Activated naive CD8-positive, alpha-beta T cell treated with anti-CD3 and anti-CD28 coated beads, Interleukin-2, amount 50 U/mL, for 24 hours (primary cell): ENCODE measurements at places on chromosomes 12 and 14.

DNA sequence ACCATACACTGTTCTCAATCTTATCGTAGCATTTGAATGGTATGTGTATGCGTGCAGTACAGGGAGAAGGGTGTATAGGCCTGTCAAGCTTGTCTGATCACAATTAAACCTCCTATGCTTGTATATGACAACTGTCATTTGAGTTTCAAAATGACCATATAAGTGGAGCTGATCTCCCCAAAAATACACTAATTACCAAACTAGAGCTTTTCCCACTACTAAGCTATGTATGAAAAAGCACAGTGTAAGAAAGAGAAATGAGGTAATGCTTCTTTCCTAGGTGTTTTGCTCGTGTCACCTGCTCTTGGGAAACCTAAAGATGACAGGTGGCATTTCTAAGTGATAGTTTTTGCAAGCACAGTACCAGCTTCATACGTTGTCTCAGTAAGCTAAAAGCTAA, 1.1 kb upstream of the STK38L start:
- no peak for DNase-seq
- no peak overlapping the region for H3K4me3 ChIP-seq
- H3K27me3 ChIP-seq, result no peaks in the 10 kb centered on the region

DNA sequence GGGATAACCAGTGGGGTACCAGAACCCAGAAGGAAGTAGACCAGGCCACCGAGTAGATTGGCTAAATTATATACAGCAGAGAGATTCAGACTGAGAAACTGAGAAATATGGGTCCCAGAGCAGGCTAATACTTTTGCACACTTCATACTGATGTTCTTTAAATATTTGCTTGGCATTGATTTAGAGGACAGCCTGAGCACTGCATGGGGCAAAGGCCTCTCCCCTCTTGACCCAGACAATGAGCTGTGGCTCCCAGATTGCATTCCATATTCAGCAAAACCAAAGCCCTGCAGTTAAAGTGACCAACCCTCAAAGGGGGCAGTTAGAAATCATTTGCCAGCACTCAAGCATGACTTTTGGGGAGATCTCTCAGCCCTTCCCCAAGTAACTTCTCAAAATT, 279.2 kb downstream of the SUDS3 start:
- no peak for DNase-seq
- peaks cover 2% of the 10 kb centered on the region for H3K36me3 ChIP-seq
- peaks cover 3% of the 10 kb centered on the region for H3K27me3 ChIP-seq
- H3K4me3 ChIP-seq, result no peak overlapping the region
- no peaks in the 10 kb centered on the region for H3K4me1 ChIP-seq

DNA sequence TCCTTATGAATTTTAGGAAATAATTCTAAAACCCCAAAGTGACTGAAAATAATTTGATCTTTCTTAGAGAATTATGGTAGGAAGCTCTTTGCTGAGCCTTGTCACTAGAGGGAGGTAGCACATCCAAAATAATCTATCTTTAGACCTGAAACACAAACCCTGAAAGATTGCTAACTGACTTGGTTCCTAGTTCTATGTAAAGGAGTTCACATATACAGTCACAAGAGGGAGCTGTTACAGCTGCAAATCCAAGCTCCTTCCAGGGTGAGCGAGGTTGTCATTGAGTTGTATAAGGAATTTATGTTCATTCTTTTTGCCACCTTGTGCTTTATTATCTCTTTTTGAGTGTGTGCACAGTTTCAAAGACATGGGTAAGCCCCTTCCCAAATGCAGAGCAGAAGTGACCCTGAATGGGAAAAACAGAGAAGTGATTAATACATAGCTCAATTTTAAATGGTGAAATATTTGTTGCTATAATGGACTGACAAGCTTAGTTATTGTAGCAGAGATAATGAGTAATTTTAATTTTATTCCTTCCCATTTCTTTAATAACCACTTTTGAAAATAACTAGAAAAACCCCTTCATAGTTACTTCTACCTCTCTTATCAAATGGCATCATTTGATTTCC, 387.9 kb downstream of the DAD1 start:
- no peaks in the 10 kb centered on the region for H3K36me3 ChIP-seq
- H3K27ac ChIP-seq, result no peak overlapping the region
- H3K27me3 ChIP-seq, result no peaks in the 10 kb centered on the region
- no peak for DNase-seq
- H3K4me1 ChIP-seq, result peaks cover 11% of the 10 kb centered on the region
- no peak overlapping the region for H3K4me3 ChIP-seq

DNA sequence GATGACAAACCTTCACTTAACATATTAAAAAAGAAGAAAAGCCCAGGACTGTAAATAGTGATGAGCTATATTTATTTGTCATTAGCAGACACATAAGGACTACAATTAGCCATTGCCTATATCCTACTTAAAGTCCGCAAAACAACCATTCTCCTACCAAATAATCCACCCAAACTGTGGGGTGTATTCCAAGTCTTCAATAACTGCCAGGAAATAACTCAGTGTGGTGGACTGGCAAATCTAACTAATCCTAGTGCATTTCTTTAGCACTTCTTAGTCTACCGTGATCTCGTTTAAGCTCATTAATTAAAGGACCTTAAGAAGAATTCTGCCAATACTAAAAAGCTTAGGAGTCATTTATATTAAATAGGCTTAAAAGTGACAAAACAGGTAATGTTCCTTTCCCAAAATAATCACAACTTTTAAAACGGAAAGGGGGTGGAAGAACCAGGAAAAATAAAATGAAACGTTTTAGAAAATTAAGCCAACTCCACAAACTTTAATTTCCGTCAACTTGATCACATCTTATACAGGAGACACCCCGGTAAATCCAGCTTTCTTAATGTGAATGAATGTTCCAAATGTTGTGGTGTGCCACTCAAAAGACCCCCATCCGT, 1.8 kb downstream of the NOVA1 start:
- no peak overlapping the region for H3K4me3 ChIP-seq
- DNase-seq, result no peak
- peaks cover 35% of the 10 kb centered on the region for H3K27me3 ChIP-seq

- H3K4me3 ChIP-seq, result no peak overlapping the region
- peaks cover 49% of the 10 kb centered on the region for H3K4me1 ChIP-seq
- no peaks in the 10 kb centered on the region for H3K27me3 ChIP-seq
- no peak for DNase-seq
Observed at GRCh38 chr12:118334241-118334640, 38.5 kb downstream of the TAOK3 start.

GRCh38 chr12:106442575-106442974, 85.0 kb downstream of the POLR3B start:
- peaks cover 1% of the 10 kb centered on the region for H3K4me1 ChIP-seq
- H3K27ac ChIP-seq, result no peak overlapping the region
- no peaks in the 10 kb centered on the region for H3K27me3 ChIP-seq
- H3K4me3 ChIP-seq, result no peak overlapping the region
- DNase-seq, result no peak

- H3K36me3 ChIP-seq, result no peaks in the 10 kb centered on the region
- peak; percentile 63 for DNase-seq
- H3K27me3 ChIP-seq, result no peaks in the 10 kb centered on the region
- no peak overlapping the region for H3K4me3 ChIP-seq
Observed at GRCh38 chr12:54596526-54596946, 8.1 kb upstream of the PPP1R1A start.

DNA sequence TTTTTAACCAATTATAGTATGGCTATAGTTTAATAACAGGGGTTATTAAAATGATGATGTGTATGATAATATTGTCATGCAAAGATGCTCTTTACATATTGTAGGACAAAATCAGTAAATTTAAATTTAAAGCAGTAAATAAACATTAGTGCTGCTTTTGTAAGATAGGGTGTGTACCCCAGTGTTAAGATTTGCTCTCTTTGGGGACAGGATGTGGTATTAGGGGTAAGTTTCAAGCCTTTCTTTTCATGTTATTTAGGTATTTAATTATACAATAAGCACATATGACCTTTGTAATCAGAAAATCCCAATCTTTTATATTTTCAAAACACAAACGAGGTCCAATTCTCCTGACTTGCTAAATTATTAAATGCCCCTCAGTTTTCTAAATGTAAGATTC, 39.7 kb upstream of the RPH3A start:
- no peak for DNase-seq
- H3K4me3 ChIP-seq, result no peak overlapping the region
- peaks cover 6% of the 10 kb centered on the region for H3K4me1 ChIP-seq
- no peaks in the 10 kb centered on the region for H3K36me3 ChIP-seq
- H3K27ac ChIP-seq, result no peak overlapping the region

DNA sequence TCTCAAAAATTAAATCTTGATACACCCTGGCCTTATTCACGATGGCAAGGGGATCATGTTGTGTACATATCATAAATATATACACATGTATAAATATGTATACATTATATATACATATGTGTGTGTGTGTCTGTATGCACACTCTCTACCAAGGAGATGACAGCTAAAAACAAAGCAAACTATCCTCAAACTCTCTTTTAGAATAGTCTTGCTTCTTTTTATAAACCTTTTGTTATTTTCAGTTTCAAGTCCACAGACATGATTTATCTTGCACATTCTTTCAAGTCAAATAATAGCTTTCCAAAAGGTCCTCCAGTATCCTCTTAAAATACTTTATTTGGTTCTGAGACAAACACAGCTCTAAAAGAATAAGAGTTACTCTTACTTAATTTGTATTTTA, 8.4 kb downstream of the ANO6 start:
- H3K4me3 ChIP-seq, result no peak overlapping the region
- peaks cover 19% of the 10 kb centered on the region for H3K4me1 ChIP-seq
- no peak overlapping the region for H3K27ac ChIP-seq
- DNase-seq, result no peak
- peaks cover 10% of the 10 kb centered on the region for H3K36me3 ChIP-seq

DNA sequence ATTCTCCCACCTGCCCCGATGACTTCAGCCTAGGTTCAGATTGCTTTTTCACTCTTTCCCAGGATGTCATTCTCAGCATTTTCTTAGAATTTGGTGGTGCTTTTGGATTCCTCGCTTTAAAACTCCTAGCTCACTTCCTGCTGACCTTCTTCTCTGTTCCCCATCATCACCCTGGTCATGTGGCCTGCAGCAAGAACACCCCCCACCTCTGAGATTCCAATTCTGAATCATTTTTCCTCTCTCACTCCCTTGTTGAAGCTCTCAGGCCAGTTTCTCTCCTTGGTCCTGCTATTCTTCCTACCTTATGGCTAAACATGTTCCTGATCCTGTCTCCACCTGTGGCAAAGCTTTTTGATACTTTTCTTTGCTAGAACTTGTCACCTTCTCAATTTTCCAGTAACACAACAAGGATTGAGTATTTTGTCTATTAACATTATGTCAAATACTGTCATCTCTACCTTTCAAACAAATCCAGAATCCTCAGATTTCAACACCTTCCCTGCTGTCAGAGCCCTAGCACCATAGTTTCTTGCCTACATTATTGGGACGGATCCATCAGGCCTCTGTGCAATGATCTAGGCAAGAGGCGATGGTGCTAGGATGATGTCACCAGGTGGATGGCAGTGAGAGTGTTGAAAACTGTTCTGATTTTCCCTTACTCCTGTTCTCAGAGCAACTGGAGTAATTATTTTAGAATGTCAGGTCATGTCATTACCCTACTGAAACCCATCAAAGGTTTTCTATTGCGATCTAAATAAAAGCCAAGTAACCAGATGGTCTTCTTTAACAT, 233.7 kb downstream of the MON2 start:
- DNase-seq, result no peak
- no peak overlapping the region for H3K4me3 ChIP-seq
- H3K27me3 ChIP-seq, result no peaks in the 10 kb centered on the region
- no peaks in the 10 kb centered on the region for H3K36me3 ChIP-seq
- peaks cover 3% of the 10 kb centered on the region for H3K4me1 ChIP-seq
- H3K27ac ChIP-seq, result no peak overlapping the region

DNA sequence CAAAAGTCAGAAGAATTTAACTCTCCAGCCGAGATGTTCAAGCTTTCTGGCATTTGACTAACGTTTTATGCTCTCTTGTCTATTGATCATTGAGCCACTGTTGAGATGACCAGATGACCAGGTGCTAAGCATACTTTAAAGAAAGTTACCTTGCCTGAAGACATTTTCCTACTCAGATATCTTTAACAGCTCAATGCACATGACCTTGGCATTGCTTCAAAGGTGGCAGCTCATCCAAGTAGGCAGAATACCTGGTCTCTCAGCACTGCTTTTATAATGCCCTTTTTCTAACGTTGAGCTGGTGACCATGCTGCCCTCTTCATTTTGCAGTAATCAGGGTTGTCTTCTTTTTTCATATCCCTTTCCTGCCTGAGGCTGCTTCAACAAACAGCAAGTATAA, 358.1 kb downstream of the RAD51B start:
- H3K4me1 ChIP-seq, result peaks cover 21% of the 10 kb centered on the region
- no peaks in the 10 kb centered on the region for H3K27me3 ChIP-seq
- no peaks in the 10 kb centered on the region for H3K36me3 ChIP-seq
- DNase-seq, result no peak

DNA sequence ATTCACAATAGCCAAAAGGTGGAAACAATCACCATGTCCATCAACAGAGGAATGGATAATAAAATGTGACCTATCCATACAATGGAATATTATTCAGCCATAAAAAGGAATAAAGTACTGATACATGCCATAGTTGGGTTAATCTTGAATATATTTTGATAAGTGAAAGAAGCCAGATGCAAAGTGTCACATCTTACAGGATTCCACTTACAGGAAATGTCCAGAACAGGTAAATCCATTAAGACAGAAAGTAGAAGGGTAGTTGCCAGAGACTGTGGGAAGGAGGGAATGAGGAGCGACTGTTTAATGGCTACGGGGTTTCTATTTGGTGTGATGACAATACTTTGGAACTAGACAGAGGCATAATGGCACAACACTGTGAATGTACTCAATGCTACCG, 171.6 kb downstream of the KSR2 start:
- H3K4me1 ChIP-seq, result no peaks in the 10 kb centered on the region
- no peak for DNase-seq
- no peak overlapping the region for H3K4me3 ChIP-seq
- no peaks in the 10 kb centered on the region for H3K36me3 ChIP-seq
- peaks cover 3% of the 10 kb centered on the region for H3K27me3 ChIP-seq
- H3K27ac ChIP-seq, result no peak overlapping the region

DNA sequence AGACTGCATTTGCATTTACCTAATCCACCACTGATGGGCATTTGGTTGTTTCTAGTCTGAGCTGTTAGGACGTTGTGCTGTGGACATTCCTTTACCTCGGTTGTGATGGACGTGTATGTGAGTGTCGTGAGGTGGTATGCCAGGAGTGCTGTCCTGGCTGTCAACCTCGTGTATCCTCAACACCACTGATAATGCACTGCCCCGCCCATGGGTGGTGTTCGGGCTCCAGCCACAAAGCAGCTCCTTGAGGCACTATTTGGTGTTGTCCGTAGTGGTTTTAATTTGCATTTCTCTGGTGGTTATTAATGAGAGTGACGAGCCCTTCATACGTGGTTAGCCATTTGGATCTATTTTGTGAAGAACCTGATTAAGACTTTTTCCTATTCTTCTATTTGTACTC, 87.6 kb downstream of the PPP2R5C start:
- peaks cover 90% of the 10 kb centered on the region for H3K4me1 ChIP-seq
- peak overlapping the region; percentile 44 for H3K27ac ChIP-seq
- H3K27me3 ChIP-seq, result no peaks in the 10 kb centered on the region
- peaks cover 11% of the 10 kb centered on the region for H3K36me3 ChIP-seq
- no peak for DNase-seq
